ENCODE measurements at places on chromosomes 16 and 17. TPM values are rescaled to one million over a fixed set of nuclear protein-coding genes. Genes with fewer than 3 reads are reported as not detected.

Gene SLC16A13
- 7.9 TPM for total RNA-seq

GRCh38 chr17:42639525-42640113 lies 19.5 kb upstream of the TUBG2 start:
- H3K36me3 ChIP-seq, result no peaks in the 10 kb centered on the region
- H3K27ac ChIP-seq, result no peak overlapping the region
- DNase-seq, result no peak
- H3K4me3 ChIP-seq, result no peak overlapping the region

- H3K36me3 ChIP-seq, result no peaks in the 10 kb centered on the region
- H3K27ac ChIP-seq, result no peak overlapping the region
- H3K4me1 ChIP-seq, result no peaks in the 10 kb centered on the region
Measured at GRCh38 chr16:81837312-81837751, 58.2 kb downstream of the PLCG2 start.

Gene SLC13A2
- total RNA-seq, result not detected

DNA sequence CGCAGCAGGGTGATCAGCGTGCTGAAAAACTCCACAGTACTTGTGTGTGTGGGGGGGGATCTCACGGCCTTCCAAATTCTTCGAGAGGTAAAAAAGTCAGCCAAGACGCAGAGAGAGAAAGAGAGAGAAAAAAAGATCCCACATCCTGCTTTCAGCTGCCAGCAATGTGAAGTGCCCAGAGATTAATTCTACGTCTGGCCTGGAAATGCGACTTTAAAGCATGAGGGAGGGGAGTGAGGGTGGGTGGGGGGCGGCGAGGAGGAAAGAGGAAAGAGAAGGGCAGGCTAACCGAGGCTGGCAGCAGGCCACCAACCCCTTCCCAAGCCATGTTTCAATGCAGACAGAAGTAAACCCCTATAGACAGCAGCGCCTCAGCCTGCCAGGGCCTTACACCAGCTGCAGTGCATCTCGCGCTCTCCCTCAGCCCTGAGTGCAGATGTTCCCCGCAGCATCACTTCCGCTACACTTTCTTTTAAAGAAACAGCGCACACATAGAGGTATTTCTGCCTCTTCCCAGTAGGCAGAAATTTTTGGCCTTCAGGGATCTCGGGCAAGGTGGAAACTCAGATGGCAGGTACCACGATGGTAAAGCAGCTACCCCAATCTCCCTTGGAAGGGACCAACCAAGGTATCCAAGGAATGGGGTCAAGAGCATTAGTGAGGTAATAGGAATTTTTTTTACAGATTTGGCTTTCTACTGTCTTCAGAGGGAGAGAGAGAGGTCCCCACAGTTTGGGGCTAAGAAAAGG lies 87.8 kb downstream of the SMG6 start:
- peak overlapping the region; percentile 68 for H3K4me3 ChIP-seq
- H3K4me1 ChIP-seq, result peaks cover 46% of the 10 kb centered on the region
- H3K27me3 ChIP-seq, result no peaks in the 10 kb centered on the region
- no peak for DNase-seq
- H3K27ac ChIP-seq, result peak overlapping the region; percentile 93

DNA sequence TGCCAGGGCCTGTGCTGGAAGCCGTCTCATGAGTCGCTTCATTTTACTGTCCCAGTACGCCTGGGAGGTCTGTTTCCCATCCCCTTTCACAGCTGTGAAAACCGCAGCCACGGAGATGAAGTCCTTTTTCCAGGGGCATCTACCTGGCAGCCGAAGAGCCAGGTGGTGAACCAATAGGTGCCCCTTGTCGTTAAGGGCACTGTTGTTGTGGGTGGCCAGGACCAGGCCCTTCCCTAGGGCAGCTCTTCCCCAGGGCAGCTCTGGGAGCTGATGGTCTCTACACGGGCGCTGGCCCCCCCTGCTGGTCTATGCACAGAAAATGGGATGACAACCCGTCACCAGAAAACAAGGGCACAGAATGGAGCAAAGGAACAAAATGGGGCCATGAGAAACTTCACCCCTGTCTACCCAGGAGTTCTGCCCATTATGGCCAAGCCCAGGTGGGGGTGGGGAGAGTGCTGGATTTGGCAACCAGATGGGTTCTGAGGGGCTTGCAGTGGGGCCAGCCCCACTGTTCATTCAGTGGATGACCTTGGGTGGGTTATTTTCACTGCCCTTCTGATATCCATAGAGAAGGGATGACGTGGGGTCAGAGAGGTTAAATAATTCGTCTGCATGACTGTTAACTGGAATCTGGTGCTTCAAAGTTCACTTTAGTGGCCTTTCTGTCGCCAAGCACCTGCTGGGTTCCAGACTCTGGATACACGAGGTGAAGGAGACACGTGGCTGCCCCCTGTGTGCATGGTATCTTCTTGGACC lies 11.5 kb downstream of the RMI2 start:
- no peaks in the 10 kb centered on the region for H3K27me3 ChIP-seq
- H3K4me1 ChIP-seq, result peaks cover 62% of the 10 kb centered on the region
- no peak overlapping the region for H3K4me3 ChIP-seq
- DNase-seq, result no peak

GRCh38 chr16:2532494-2533141 lies 1.4 kb upstream of the CEMP1 start:
- peaks cover 2% of the 10 kb centered on the region for H3K36me3 ChIP-seq
- H3K27me3 ChIP-seq, result no peaks in the 10 kb centered on the region
- DNase-seq, result no peak
- peak overlapping the region; percentile 96 for H3K27ac ChIP-seq
- H3K4me1 ChIP-seq, result peaks cover 26% of the 10 kb centered on the region

Gene SMIM5
- 0.24 TPM for total RNA-seq

GRCh38 chr17:74921026-74921681 lies 1.9 kb downstream of the USH1G start:
- no peaks in the 10 kb centered on the region for H3K36me3 ChIP-seq
- no peak overlapping the region for H3K27ac ChIP-seq
- H3K4me3 ChIP-seq, result no peak overlapping the region
- peaks cover 2% of the 10 kb centered on the region for H3K4me1 ChIP-seq
- DNase-seq, result no peak

DNA sequence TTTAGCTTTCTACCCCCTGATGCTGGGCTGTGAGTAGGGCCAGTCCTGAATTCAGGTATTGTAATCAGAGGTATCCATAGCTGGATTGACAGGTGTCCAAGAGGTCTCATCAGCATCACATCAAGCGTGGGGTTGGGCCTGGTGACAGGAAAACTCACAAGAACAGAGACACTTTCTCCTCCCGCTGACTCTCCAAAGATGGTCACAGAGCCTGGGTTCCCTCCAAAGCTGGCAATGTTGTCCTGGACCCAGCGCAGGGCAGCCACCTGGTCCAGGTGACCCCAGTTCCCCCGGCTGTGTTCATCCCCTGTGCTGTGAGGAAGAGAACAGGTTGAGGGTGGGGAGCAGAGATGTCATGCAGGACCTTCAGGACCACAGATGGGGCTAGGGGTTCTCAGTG lies 11.7 kb downstream of the CES1 start:
- H3K36me3 ChIP-seq, result no peaks in the 10 kb centered on the region
- DNase-seq, result no peak
- no peak overlapping the region for H3K4me3 ChIP-seq
- no peaks in the 10 kb centered on the region for H3K27me3 ChIP-seq
- H3K27ac ChIP-seq, result no peak overlapping the region

GRCh38 chr17:62618647-62619416 lies 8.6 kb upstream of the MRC2 start:
- peaks cover 3% of the 10 kb centered on the region for H3K36me3 ChIP-seq
- DNase-seq, result no peak
- H3K27me3 ChIP-seq, result no peaks in the 10 kb centered on the region
- H3K4me3 ChIP-seq, result no peak overlapping the region
- H3K4me1 ChIP-seq, result peaks cover 40% of the 10 kb centered on the region

DNA sequence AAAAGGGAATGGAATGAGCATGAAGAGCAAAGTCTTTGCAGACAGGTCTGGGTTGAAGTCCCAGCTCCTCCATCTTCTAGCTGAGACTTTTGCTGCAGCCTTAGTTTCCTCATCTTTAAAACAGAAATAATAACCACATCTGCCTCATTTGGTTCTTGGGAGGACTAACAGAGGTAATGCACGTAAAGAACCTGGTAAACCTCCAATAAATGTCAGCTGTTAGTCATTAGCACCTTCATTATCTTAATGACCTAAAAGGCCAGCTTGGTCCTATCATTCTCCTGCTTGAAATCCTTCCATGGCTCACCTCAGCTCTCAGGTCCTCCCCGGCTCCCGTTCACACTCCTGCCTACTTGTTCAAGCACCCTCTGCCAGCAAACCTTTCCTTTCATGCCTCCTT lies 51.8 kb downstream of the SKAP1 start:
- no peak overlapping the region for H3K27ac ChIP-seq
- no peaks in the 10 kb centered on the region for H3K36me3 ChIP-seq

DNA sequence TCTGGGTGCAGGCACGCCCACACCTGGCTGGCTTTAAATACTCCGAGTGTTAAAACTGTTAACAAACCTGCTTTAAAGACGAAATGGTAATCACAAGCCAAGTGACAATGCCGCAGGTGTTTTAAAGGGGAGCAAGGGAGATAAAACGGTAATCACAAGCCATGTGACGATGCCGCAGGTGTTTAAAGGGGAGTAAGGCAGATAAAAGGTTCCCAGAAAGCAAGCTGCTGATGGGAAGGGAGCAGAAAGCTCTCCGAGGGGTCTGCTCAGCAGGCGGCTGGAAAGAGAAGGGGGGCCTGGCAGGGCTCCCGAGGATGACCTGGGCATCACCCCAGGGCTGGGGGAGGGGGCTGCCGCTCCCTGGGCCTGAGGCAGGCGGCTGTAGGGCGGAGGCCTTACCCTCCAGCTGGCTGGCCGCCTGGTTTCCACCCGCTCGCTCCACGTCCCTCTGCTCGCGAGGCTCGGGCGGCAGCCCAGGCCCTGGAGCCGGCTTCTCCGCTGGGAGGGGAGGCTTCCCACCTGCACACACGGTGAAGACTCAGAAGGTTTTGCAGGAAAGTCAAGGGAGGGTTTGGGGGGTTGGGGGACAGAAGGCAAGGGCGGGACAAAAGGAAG lies 12.1 kb downstream of the NDUFAF8 start:
- DNase-seq, result no peak
- no peak overlapping the region for H3K27ac ChIP-seq
- H3K36me3 ChIP-seq, result peaks cover 10% of the 10 kb centered on the region
- H3K4me1 ChIP-seq, result peaks cover 19% of the 10 kb centered on the region

- no peak for DNase-seq
- H3K36me3 ChIP-seq, result no peaks in the 10 kb centered on the region
- peaks cover 32% of the 10 kb centered on the region for H3K4me1 ChIP-seq
- H3K27ac ChIP-seq, result no peak overlapping the region
Measured at GRCh38 chr17:27452828-27453227, 3.4 kb upstream of the KSR1 start.

Gene CCL11
- total RNA-seq, result not detected

GRCh38 chr17:65637786-65638185 lies 76.3 kb upstream of the AXIN2 start:
- peaks cover 6% of the 10 kb centered on the region for H3K36me3 ChIP-seq
- H3K27me3 ChIP-seq, result no peaks in the 10 kb centered on the region
- no peak overlapping the region for H3K4me3 ChIP-seq
- no peak for DNase-seq

Gene PRR11
- total RNA-seq, result 11.1 TPM

- H3K27ac ChIP-seq, result peak overlapping the region; percentile 93
- no peak for DNase-seq
- no peaks in the 10 kb centered on the region for H3K27me3 ChIP-seq
- H3K36me3 ChIP-seq, result peaks cover 20% of the 10 kb centered on the region
- peaks cover 26% of the 10 kb centered on the region for H3K4me1 ChIP-seq
- H3K4me3 ChIP-seq, result no peak overlapping the region
Measured at GRCh38 chr16:74627506-74628220, 20.7 kb upstream of the GLG1 start.

Gene KRT33B
- not detected for total RNA-seq

GRCh38 chr17:60358606-60359225 lies 33.2 kb downstream of the USP32 start:
- H3K27ac ChIP-seq, result no peak overlapping the region
- H3K27me3 ChIP-seq, result no peaks in the 10 kb centered on the region
- H3K4me1 ChIP-seq, result peaks cover 38% of the 10 kb centered on the region
- no peak for DNase-seq

GRCh38 chr16:969508-970385 lies 1.0 kb downstream of the LMF1 start:
- H3K36me3 ChIP-seq, result peaks cover 19% of the 10 kb centered on the region
- peaks cover 2% of the 10 kb centered on the region for H3K27me3 ChIP-seq
- H3K4me1 ChIP-seq, result peaks cover 13% of the 10 kb centered on the region
- no peak for DNase-seq
- peak overlapping the region; percentile 50 for H3K27ac ChIP-seq

DNA sequence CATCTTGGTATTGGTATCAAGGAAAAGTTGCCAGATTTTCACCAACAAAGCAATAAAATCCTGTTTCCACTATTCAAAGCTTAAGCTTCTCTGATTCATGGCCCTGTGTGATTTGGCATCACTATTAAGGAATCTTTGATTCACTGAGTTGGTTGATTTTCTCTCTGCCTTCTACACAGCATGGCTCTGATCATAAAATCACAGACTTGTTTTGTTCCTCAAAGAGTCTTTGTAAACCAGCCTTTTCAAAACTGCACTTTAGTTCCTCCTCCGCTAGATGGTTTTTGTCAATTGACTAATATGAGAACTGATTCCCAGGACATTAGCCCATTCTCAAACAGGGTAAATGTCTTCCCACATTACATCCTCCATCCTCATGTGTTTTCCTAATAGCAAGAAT lies 197.6 kb downstream of the DNAH9 start:
- no peaks in the 10 kb centered on the region for H3K36me3 ChIP-seq
- H3K4me1 ChIP-seq, result no peaks in the 10 kb centered on the region
- no peak overlapping the region for H3K4me3 ChIP-seq
- H3K27ac ChIP-seq, result no peak overlapping the region
- H3K27me3 ChIP-seq, result no peaks in the 10 kb centered on the region

Gene PIP4K2B
- 70.2 TPM for total RNA-seq

Gene CHST6
- total RNA-seq, result 0.43 TPM

DNA sequence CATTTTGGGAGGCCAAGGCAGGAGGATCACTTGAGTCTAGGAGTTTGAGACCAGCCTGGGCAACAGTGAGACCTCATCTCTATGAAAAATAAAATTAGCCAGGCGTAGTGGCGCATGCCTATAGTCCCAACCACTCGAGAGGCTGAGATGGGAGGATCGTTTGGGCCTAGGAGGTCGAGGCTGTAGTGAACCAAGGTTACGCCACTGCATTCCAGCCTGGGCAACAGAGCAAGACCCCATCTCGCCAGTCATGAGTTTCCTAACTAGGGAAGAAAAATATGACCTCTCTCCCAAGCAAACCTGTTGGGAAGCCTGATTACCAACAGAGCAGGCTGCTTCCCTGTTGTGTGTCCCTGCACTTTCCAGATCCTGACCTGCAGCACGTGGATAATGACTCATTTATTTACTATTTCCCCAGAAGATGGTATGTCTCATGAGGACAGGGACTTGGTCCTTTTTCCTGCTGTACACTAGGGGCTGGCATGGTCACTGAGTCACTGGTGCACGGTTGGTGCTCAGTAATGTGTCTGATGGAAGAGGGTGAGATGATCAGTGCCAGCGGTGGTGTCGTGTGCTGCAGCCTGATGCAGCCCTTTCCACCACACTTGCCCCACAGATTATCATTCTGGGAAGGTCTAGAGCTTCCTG lies 30.8 kb downstream of the NMT1 start:
- peaks cover 35% of the 10 kb centered on the region for H3K36me3 ChIP-seq
- H3K27me3 ChIP-seq, result no peaks in the 10 kb centered on the region

- peaks cover 52% of the 10 kb centered on the region for H3K4me1 ChIP-seq
- H3K27ac ChIP-seq, result no peak overlapping the region
- DNase-seq, result no peak
Measured at GRCh38 chr16:3816326-3816725, 64.2 kb downstream of the CREBBP start.

Measured in osteocyte (in vitro differentiated cells).